Karpas-422 (cell line): ENCODE measurements at places on chromosomes 7 and 10.

- no peak for DNase-seq
Measured at GRCh38 chr7:142279601-142280000, 21.7 kb upstream of the PRSS58 start.

DNA sequence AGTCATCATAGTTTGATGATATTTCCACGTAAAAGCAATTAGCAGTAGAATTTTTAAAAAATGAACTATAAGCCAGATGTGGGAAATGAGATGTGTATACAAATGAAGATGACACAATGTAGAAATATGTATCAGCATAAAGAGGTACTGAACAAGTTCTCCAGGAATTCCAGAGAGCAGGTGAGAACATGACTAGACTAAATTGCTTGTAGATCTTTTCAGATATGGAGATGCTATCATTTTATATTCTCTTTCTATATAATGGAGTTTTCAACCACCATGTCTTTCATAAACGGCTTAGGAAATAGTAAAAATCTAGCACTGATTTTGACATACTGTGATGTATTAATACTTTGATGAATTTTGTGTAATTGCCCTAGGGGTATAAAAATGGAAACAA lies 130.9 kb downstream of the SEMA3D start:
- DNase-seq = no peak

GRCh38 chr7:24356718-24357386 lies 72.9 kb downstream of the NPY start:
- DNase-seq = no peak

DNA sequence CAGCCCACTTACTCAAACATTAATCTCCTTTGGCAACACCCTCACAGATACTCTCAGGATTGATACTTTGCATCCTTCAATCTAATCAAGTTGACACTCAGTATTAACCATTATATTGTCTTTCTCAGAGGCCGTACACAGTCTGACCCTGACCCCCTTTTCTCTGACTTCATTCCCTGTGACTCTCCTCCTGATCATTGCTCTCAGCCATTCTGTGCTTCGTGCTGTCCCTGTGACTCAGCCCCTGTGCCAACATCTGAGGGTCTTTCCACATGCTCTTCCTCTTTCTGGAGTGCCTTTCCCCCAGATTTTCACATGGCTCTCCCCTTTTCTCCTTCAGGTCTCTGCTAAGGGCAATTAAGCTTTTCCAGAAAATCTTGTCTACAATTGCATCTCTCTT lies 289.0 kb upstream of the PHYHIPL start:
- no peak for DNase-seq

DNA sequence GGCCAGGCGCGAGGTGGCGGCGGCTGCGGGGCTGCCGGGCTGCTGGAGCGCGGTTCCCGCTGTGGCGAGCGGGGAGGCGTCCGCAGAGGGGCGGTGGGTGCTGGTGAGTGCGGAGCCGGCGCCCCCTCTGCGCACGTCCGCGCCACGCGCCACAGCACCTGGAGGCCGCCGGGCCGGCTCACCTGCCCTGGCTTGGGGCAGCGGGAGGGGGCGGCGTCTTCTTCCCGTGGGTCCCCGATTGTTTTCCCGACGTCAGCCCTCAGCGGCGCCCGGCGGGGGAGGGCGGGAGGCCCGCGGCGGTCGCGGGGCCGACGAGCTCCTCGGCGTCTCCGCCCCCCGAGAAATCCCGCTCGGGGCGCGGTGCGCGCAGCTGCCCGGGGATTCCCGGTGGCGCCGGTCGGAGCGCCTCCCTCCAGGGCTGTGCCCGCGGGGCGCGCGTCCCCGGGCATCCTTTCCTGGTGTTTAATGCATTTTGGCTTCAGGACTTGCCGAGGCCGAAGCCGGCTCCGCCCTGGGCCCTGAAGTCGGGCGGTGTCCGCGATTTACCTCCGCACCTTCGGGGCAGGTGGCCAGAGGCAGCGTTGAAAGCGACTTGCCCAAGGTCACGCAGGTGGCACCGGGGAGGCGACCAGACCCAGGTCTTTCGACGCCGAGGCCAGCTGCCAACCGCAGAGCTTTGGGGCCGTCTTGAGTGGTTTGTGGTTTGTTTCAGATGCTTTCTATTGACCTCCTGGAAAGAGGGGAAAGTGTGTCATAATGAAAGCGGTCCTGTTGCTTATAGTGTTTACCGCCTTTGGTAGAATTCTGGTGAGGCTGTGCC lies 561 bp downstream of the PLEKHA1 start:
- no peak for DNase-seq

DNA sequence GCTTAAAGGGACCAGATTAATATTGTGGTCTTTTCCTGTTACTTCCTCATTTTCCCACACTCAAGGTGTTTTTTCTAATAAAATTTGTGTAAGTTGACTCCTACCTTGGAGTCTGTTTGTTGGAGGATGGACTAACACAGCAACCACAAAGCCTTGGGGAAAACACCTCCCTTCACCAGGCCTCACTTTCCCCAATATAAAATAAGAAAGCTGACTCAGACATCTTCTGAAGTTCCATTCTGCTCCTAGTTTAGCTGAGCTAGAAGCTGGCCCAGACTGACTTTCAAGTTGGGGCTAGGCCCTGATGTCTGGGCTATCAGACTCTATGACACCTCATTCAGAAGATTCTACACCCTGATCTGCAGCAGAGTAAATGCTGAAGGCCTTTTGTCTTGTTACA lies 73.0 kb upstream of the ADRB1 start:
- peak; percentile 37 for DNase-seq

GRCh38 chr7:127819975-127820731 lies 168.2 kb downstream of the SND1 start:
- no peak for DNase-seq

DNA sequence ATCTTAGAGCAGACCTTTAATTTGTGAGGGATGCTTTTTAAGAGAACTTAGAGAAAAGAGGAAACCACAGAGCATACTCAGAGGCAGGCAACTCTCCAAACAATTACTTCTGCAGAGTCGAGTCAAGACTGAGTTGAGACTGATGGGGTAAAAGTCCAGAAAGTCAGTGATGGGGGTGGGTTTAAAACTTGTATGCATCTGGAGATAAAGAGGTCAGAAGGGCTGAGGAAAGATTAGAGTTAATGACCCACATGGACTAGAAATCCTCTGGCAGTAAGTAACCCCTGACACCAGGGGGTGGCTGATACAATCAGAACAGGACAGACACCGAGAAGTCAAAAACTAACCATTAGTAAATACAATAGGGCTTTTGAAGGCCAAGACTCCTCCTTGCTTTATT lies 42.4 kb upstream of the SEPTIN7 start:
- DNase-seq = no peak

DNA sequence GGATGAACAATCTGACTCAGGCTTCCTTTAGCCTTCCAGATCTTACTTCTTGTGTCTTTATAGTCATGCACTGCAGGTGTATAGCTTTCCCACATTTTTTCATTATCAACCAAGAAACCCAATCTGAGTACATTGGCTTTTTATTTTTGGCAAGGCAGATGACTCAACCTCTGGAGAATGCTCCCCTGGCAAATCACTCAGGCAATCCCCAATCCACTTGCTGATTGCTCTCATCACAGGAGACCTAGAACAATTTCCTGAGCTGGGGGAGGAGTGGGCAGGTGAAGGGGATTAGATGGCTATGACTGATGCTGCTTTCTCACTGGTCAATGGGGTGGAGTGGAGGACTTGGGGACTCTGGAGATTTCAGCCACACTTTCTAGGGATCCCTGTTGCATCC lies 134.4 kb downstream of the SLC16A9 start:
- DNase-seq = no peak
